ENCODE measurements at places on chromosomes 1 and 21.

- DNase-seq: no peak
These were observed 32.9 kb upstream of the JUN start for GRCh38 chr1:58816747-58817221.

DNA sequence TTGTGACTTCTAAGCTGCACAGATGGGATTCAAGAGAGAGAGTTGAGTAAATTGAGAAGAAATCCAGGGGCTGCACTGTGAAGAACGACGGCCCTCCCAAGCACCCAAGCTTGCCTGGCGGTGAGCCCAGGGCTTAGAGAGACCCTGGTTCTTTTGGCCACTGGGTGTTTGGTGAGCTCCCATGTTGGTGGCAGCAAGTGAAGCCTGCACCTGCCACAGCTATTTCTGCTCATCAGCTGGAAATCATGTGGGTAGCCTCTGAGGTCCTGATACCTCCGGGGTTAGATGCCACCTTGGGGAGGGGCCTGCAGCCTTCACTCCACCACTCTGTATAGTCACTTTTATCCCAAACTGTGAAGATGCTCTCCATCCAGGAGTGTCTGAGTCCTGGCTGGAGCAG is 6.2 kb upstream of the BTG2 start:
- no peak for DNase-seq

DNA sequence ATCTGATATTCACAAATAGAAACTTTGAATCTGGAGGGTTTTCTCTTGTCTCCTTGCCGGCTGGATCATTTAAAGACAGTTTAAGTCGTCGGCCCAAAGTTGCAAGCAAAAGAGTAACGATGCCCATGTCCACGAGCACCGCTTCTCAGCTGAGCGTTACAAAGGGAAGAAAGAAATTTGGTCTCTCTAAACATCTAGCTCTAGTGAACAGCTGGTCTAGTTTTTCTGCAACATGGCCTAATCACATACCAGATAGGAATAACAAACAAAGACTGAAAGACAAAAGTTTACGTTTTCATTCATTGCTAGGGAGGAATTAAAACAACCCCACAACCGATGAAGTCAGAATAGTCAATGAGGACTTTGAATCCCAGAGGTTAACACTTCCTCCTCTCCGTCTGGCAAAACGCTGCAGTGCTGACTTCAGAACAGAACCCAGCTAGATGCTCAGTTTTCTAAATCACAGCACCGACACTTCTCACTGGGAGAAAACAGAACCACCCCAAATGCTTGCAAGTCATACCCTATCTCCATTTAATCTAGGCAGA is 69.4 kb downstream of the NTPCR start:
- DNase-seq: peak; percentile 35

GRCh38 chr1:60920561-60920960 is 161.8 kb upstream of the NFIA start:
- DNase-seq: no peak

DNA sequence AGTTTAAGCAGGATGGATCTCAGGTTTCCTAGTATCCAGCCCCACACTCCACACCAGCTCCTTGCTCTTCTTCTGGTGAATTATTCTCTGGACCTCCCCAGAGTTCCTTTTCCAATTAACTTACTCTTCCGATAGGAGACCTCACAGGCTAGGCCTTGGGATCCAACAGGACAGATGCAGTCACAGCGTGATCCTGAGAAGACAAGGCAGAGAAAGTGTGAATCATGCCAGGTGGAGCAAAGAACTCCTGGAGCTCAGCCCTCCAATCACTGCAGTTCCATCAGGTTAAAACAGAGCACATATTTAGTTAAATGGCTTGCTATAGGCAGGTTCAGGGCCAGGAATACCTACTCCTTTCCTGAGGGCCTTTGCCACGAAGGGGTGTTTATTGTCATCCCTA is 34.1 kb downstream of the C8B start:
- no peak for DNase-seq

DNA sequence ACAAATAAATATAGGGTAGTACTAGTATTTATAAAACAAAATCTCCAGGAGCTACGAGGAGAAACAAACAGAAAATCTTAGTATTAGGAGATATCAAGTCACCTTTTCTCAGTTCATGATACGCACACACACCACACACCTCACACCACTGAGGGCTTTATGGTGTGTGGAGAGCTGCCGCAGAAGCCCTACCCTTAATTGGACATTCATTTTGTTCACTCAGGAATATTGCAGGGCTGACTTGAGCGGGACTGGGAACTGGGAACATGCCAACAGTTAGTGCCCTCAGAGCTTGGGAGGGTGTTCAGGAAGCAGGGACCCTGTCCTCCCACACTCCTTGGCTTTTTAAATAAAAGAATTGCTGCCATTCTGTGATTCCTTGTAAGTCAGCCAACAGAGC is 386.8 kb downstream of the RYR2 start:
- no peak for DNase-seq

DNA sequence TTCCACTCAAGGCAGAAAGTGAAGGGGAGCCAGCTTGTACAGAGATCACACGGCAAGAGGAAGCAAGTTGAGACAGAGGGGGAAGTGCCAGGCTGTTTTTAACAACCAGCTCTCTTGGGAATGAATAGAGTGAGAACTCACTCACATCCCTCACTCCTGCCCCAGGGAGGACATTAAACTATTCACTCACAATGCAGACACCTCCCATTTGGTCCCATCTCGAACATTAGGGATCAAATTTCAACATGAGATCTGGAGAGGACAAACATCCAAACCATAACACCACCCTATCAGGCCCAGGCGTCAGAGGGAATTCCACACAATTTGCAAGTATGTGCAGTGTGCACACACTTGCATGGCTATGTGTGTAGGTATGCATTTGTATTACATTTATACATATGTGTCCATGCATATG is 62.7 kb downstream of the DMAP1 start:
- no peak for DNase-seq

- DNase-seq: peak; percentile 5
These were observed 43.8 kb downstream of the CD53 start for GRCh38 chr1:110916669-110917306.

DNA sequence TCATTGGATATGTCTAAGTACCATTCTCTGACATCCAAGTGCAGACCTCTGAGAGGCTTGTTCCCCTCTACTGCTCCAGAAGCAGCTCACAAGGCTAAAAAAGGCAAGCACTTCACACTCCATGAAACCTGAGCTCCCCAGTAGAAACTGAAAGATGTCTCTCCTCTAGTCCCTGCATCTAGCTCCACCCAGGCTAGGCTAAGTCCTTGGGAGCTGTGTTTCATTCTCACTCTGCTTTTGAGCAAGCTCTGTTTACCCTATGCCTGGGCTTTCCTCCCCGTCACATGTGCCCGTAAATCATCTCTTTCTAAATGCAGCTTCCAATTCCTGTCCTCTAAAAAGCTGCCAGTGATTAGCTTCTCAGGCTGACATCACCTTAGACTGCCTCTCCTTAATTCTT is 39.0 kb downstream of the LRRC71 start:
- peak; percentile 85 for DNase-seq

GRCh38 chr1:85502171-85502570 is 37.2 kb upstream of the DDAH1 start:
- peak; percentile 74 for DNase-seq

- DNase-seq: no peak
These were observed 125.1 kb upstream of the DUSP10 start for GRCh38 chr1:221867003-221867402.

DNA sequence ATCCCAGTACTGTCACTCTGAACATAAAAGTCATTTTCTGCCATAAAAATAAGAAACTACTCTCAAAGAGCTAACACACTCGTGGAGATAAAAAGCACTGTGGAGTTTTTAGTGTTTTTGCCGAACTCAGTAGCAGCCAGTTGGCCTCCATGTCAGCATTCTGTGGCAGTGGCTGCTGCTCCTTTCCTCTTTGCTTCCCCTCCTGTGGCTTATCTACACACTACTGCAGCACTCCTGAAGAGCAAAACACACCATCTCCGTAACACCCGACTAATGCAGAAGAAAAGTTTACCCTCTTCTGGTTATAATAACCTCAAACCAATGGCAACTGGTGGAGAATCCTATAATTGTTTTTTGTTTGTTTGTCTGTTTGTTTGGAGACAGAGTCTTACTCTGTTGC is 44.9 kb downstream of the RAB3GAP2 start:
- no peak for DNase-seq

GRCh38 chr1:94250341-94250740 is 13.0 kb upstream of the ARHGAP29 start:
- DNase-seq: no peak

Data from mesenchymal stem cell (in vitro differentiated cells and primary cell).